ENCODE measurements at places on chromosomes 16 and 17.
A peak's percentile ranks its signal among the peaks of the same experiment; 100 is the strongest.

- DNase-seq = no peak
Observed at GRCh38 chr16:54437921-54438320, 151.3 kb upstream of the IRX3 start.

GRCh38 chr17:17443173-17443572 is 33.6 kb upstream of the MED9 start:
- no peak for DNase-seq

DNA sequence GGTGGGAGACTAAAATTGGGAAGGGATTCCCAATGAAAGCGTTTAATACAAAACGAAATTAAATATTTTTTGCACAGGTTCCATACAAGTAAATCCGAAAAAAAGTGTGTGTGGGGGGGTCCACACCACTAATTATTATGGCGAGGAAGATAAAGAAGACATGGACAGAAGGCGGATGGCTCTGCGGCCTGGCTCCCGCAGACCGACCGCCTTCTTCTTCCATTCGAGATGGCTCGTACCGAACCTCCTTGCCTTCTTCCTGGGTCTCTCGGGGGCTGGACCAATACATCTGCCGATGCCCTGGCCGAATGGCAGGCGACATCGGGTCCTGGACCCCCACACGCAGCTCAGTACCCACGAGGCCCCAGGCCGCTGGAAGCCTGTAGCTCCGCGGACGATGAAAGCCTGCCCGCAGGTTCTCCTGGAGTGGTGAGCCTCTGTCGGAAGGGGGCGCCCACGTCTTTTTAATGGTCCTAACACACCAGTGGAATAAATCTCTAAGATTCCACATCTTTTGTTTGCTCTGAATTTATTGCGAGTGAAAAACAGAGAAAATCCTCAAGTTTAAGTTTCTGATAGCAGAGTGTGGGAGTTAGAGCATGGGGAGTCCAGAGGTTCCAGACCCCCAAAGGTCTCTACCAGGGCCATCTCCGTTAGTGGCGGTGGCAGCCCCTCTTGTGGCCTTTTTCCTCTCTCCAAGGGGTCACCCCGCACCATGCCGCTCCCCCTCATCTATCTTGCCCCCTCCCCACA is 1.4 kb downstream of the PRAC2 start:
- DNase-seq = peak; percentile 65

- no peak for DNase-seq
Observed at GRCh38 chr16:58882292-58882691, 148.2 kb upstream of the GOT2 start.

DNA sequence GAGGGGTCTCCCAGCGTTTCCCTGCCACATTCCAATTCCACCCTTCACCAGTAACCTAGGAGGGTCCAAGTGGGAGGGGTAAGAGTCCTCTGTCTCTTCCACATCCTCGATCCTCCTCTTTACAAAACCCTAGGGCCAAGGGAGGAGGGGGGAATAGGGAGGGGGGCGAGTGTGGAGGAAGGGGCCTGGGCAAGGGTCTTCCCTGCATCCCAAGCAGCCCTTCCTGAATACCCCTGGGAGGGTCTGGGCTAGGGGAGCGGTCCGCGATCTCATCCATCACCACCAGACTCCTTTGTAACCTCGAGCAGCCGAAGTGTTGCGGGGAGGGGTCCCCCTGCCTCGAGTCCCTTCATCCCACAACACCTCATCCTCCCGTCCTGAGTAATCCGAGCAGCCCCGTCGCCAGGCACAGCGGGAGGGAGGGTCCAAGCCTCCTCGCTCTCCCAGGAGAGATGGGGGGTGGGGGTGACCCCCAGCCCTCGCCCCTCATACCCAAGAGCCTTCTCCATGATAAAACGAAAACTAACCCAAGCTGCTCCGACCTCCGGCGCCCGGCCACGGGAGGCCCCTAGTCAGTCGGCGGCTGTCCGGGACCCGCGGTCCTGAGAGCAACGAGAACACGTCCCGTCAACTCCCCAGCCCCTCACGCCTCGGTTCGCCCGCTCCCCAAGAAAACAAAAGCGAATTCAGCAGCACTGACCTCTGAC is 502 bp downstream of the SMPD3 start:
- no peak for DNase-seq

DNA sequence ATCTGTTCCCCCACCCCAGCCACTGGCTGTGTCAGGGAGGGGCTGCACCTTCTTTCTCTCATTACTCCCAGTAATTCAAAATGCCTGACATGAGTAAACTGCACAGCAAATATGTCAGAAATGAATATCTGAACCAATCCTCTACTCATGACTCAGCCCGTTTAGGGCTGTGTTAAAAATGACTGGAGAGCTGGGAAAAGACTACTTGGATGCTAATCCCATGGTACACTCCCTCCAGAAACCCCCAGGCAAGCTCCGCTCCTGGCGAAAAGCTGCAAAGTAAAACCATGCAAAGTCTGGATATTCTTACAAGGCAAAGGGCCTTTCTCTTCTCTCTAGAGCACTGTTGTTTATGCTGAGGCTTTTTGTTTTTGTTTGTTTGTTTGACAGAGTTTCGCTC is 448.1 kb upstream of the DYNLRB2 start:
- DNase-seq = no peak

DNA sequence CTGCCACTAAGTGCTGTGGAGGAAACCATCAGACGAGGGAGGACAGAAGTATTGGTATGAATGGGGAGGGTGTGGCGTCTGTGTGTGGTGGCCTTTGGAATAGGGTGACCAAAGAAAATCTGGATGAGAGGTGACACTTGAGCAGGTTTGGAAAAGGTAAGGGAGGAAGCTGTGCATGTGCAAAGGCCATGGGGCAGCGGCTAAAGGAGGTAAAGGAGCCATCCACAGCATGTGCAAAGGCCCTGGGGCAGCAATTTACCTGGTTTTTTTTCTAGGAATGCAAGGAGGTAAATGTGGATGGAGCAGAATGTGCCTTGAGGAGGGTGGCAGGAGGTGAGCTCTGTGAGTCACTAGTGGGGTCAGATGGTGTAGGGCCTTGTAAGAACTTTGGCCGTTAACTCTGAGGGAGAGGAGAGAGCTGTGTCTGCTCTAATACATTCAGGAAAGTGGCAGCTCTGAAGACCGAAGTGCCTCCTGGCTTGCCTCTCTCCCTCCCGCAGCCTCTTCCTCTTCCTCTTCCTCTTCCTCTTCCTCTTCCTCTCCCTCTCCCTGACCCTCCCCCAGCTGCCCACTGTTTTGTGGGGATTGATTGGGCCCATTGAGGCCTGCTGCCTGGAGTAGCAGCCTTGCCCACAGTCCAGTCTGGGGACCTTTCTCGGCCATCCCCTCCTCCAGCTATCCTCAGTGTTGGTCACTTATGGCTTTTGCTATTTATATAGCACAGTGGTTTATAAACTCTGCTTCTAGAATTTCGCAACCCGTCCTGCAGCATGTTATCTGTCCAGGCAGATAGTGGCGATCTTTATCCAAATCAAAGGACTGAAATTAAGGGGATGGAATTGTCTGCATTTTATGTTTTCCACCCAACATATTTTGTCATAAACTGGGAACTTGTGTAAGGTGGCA is 38.7 kb downstream of the CMIP start:
- no peak for DNase-seq

- no peak for DNase-seq
Observed at GRCh38 chr16:86991679-86992078, 325.5 kb downstream of the C16orf95 start.

GRCh38 chr17:80816241-80817103 is 175.2 kb upstream of the CHMP6 start:
- DNase-seq = no peak

GRCh38 chr16:51816929-51817328 is 665.9 kb upstream of the SALL1 start:
- DNase-seq = no peak
